Activated gamma-delta T cell treated with anti-CD3 and anti-CD28 coated beads, Interleukin-2, amount 50 U/mL, for 16 hours (primary cell): ENCODE measurements at places on chromosomes 5 and 9.

- no peak for DNase-seq
These were observed 315.5 kb downstream of the SEMA5A start for GRCh38 chr5:9230355-9230754.

GRCh38 chr9:19372567-19372966 is 7.5 kb downstream of the RPS6 start:
- DNase-seq: no peak

GRCh38 chr9:119773823-119774222 is 404.6 kb upstream of the BRINP1 start:
- no peak for DNase-seq

- DNase-seq: no peak
These were observed 27.5 kb downstream of the ZNF474 start for GRCh38 chr5:122156724-122157325.

DNA sequence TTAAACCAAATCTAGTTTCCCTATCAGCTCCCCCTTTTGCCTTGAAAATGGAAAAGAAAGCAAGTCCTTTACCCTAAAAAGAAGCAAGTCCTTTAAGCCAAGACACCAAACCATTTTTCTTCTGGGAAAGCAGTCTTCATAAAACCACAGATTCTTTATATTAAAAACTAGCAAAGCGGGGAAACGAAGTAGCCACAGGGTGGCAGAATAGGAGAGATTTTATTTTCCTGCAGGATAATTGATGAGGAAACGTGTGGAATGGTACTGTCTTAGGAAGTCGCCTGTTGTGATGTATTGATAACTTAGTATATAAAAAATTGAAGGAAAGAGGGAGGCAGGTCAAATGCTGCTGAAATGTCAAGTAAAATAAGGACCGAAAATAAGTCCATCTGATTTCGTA is 41.1 kb downstream of the ZNF883 start:
- DNase-seq: no peak

GRCh38 chr5:1067141-1068121 is 44.4 kb downstream of the SLC12A7 start:
- no peak for DNase-seq
